ENCODE measurements at places on chromosomes 11 and 22.

DNA sequence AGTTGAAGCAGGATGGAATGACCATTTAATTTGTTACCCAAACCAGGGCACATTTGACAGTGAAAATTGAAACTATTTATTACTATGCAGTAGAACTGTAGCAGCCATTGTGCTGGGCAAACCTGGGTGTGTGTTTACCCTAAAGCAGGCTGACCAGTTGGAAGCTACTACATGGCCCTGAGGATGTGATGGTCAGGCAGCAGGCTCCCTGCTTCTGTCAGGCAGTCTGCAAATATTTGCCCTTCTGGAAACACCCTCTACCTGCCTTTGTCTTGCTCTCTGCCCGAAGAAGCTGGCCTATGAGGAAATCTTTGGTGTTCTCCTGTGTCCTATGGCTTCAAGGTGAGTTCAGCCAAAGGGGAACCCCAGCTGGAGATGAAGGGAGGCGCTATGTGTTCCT is 600.1 kb upstream of the KIRREL3 start:
- no peak for DNase-seq

- DNase-seq = no peak
These were observed 143.8 kb upstream of the NECTIN1 start for GRCh38 chr11:119872611-119873310.

DNA sequence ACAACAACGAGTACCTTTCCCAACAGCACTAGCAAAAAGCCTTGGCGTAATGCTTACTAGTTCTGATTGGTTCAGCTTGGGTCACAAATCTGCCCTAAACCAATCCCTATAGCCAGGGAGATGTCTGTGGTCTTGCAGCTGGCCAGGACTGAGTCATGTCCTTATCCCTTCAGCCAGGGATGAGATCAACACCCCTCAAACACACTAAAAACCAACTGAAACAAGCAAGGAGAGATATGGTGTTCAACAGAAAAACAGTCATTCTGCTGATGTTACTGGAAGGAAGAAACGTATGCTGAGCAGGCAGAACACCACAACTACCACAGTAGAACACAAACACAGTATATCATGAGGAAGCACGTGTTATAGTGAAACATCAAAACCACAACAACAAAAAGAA is 375.6 kb downstream of the LARGE1 start:
- DNase-seq = no peak

GRCh38 chr22:28813772-28814518 is 13.6 kb upstream of the XBP1 start:
- DNase-seq = no peak

DNA sequence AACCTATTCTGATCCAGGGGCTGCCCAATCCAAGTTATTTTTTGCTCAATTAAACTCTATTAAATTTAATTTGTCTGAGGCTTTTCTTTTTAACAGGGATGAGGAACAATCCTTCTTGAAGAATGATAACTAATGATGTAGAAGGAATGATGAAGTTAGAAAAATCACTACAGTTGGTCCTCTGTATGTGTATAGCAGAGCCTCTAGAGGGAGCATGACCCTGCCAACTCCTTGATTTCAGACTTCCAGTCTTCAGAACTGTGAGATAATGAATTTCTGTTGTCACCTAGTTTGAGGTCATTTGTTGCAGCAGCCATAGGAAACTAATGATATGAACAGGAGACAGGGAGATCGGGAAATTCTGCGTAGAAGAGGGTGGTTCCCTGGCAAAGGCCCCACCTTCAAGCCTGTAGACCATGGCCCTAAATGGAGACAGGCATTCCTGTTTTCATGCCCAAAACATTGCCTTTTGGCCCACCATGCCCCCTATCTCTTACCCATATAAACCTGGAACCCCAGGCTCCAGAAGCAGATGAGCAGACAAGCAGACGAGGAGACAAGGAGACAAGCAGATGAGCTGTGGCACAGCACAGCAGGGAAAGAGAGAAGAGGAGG is 7.7 kb upstream of the QSER1 start:
- no peak for DNase-seq

DNA sequence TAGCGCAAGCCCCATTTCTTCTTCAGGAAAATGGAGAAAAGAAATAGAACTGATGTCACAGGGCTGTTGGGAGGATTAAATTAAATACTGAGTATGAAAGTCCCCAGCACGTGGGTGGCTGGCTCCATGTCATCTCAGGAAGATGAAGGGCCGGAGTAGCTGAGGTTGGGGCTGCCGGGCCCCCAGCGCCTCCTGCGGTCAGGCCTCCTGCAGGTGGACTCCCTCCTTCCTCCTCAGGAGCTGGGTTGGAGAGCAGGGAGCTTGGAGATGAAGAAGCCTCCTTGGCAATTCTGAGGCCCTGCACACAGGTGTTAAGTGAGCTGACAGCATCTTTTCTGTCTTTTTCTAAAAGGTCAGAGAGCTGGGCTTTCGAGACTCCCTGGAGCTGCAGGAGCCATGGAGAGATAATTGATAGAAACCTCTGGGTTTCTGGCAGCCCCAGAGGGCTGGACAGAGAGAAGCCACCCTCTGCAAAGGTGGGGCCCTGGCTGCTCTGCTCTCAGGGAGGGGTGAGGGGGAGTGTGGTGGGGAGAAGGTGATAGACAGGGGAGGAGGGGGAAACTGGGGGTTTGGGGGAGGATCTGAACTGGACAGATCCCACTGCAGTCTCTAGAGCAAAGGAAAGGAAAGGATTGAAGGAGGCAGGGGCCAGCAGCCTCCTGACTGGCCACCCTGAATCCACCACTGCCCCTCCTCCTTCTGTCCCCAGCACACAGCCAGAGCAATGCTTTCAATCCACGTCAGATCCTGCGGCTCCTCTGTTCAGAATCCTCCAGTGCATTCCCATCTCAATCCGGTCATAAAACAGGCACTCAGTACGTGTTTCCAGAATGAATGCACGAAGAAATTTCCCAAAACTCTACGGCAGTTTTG is 210.8 kb downstream of the CEP164 start:
- no peak for DNase-seq

- DNase-seq = no peak
These were observed 35.4 kb downstream of the HORMAD2 start for GRCh38 chr22:30115705-30116104.

DNA sequence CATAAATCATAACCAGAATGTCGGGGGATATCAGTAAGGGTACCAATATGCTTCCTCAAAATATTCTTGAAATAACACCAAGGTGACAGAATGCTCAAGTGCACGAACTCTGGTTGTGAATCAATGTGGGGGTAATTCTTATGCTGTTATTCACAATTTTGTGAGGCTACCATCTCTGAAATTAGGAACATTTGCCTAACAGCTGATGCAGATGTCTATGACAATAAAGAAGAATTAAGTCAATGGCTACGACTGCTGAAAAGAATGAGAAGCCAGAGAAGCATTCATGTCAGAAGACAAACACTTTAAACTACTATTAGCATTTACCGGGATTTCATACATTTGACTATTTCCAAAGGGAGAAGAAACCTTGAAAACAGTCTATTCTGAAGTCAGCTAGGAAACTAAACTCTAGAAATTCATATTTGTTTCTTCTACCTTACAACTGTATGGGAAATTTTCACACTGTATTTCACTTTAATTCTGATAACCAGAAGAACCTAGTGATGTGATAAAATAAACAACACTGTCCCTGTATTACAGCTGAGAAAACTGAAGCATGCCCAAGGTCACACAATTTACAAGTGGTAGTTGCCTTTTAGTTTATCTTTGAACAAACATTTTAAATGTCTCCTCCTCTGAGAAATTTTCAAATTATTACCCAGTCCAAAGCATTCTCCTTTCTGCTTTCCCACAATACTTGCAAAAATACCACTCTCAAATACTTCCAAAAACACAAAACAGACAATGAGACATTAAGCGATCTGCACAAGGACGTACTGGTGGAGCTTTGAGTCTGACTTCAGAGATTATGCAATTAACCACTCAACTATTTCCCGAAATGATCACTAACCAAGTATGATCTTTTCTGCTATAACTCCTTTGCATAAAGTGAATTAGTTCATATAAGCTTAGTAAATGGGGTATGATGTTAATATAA is 18.0 kb upstream of the ARHGAP32 start:
- no peak for DNase-seq

DNA sequence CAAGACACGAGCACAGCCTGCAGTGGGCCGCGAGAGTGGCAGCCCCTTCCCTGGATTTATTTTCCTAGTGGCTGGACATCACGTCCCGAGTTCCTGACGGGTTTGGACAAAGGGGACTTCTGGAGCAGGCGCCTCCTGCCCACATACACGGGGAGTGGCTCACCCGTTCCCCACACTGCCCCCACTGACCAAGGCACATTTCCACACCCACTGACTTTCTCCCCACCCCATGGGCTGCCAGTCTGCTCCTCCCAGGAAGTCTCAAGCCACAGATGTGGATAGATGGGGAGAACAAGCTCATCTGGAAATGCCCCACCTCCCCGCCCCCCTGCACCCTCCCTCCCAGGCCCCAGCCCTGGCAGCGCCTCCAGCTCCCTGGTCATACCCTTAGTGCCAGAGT is 34.0 kb upstream of the FADD start:
- no peak for DNase-seq

- DNase-seq = no peak
These were observed 108.2 kb downstream of the SLC36A4 start for GRCh38 chr11:93089474-93090102.

DNA sequence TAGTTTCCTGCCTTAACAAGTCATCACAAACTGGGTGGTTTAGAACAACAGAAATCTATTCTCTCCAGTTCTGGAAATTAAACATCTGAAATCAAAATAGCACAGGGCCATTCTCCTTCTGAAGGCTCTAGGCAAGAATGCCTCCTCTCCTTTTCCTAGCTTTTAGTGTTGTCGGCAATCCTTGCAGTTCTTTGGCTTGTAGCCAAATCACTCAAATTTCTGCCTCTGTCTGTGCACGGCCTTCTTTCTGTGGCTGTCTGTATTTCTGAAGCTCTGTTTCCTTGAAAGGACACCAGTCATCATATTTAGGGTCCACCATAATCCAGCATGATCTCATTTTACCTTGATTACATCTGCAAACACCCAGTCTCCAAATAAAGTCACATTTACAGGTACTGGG is 795.5 kb downstream of the METTL15 start:
- no peak for DNase-seq

GRCh38 chr22:41508770-41509170 is 35.5 kb downstream of the POLR3H start:
- DNase-seq = no peak

DNA sequence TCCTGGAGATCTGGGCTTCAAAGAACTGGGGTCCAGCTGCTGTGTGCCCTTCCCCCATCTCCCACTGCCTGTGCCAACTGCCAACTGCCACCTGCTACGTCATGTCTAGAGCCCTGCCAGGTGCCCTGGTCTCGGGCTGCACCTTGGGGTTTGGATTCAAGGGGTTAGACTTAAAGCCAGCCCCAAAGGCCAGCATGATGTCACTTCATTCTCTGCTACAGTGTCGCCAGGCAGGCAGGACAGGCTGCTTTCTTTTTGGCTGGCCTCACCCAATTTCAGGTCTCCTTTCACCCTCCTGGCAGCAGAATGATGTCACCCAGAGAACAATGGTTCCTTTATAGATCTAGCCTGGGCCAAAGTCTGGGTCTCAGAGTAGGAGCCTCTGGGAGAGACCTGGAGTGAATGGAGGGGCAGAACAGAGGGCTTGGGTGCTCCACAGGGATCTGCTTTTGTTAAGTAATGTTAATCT is 79.5 kb upstream of the CRYBB3 start:
- no peak for DNase-seq

DNA sequence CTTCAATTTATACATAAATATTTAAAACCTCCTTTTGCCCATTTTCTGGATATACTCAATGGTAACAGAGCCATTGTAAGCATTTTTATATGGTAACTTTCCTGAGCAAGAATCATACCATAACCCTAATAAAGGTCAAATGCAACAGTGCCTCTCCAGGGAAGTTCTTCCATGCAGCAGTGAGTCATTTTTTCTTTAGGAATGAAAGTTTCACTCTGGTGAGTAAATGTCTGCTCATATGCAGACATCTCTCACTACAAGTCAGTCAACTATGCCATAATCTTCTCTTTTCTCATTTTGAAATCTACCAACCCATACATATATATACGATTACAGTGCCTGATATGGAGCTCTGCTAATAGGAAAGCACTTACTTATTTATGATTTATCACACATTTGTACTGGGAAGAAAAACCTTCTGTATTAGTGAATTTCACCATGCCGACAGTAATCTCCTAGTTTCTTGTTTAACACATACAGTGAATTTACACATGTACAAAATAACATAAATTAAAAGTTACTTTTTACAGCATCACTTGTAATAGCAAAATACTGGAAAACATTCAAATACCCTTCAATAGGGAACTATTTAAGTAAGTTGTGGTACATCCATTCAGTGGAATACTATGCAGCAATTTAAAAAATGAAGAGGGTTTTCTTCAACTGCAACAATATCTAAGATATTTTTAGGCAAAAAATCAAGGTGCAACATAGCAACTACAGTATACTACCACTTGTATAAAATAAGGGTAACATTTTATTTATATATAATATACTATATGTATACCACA is 16.0 kb downstream of the STK33 start:
- DNase-seq = no peak

DNA sequence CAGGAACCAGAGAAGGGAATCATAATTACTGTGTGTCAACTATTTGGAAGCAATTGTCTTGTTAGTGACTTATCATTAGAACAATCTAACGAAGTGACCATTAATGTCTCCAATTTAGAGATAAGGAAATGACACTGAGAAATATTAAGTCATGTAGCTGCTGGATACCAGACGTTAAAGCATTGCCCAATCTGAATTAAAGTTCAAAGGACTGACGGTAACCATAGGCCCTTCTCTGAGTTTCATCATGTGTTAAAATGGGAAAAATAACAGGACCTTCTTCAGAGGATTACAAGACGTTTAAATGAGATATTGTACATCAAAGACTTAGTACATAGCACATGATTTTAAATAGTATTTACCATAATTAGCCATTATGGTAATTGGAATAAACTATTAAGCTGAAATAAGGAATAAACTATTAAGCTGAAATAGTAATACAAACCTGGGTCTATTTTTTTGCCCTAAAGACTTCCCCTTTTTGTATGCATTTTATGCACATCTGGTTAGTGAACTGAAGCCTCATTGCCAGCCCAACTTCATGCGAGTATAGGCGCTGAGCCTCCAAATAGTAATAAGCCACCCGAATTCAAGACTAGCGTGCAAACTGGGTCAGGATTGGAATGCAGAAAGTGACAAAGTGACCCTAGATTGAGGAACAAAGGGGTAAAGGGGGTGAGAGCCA is 41.0 kb downstream of the GLYATL1 start:
- DNase-seq = no peak

- DNase-seq = no peak
These were observed 374.4 kb downstream of the NTM start for GRCh38 chr11:131744847-131745246.

- no peak for DNase-seq
These were observed 483 bp upstream of the ABTB2 start for GRCh38 chr11:34358258-34358727.

- no peak for DNase-seq
These were observed 426.4 kb downstream of the AASDHPPT start for GRCh38 chr11:106503901-106504300.
